ENCODE measurements at places on chromosomes 1 and 21. TPM values are rescaled to one million over a fixed set of nuclear protein-coding genes. Genes with fewer than 3 reads are reported as not detected.

Gene ANXA9
- not detected for total RNA-seq

Gene BNIPL
- not detected for total RNA-seq

Gene OR2L3
- not detected for total RNA-seq

Gene IL20
- not detected for total RNA-seq

Gene SMAP2
- total RNA-seq, result 23.6 TPM

Gene FUBP1
- total RNA-seq, result 72.6 TPM

Gene HRNR
- total RNA-seq, result under 0.01 TPM

Gene PROK1
- total RNA-seq, result 0.24 TPM

Gene CCDC185
- not detected for total RNA-seq

Gene TENT5C
- total RNA-seq, result 0.78 TPM

Gene NTMT2
- total RNA-seq, result not detected

Gene PGBD5
- total RNA-seq, result 0.10 TPM

Gene NT5C1A
- total RNA-seq, result not detected

Gene EVA1B
- 78.7 TPM for total RNA-seq

Gene BCL2L15
- total RNA-seq, result not detected

Gene TRIM45
- 3.3 TPM for total RNA-seq

Gene HSF2BP
- total RNA-seq, result 0.49 TPM

Gene C1orf87
- not detected for total RNA-seq

Gene KRTAP8-1
- not detected for total RNA-seq

Gene GBP4
- 0.60 TPM for total RNA-seq

Gene SPRR1B
- total RNA-seq, result not detected

Gene LAX1
- not detected for total RNA-seq

Gene OR2L5
- total RNA-seq, result not detected

Gene MAP10
- 7.3 TPM for total RNA-seq

Gene TSPAN1
- not detected for total RNA-seq

Gene CDKN2C
- total RNA-seq, result 108 TPM

Gene AMY2A
- not detected for total RNA-seq

Gene TTC4
- 32.0 TPM for total RNA-seq

Gene AMY1A
- not detected for total RNA-seq

Gene EEIG2
- 47.8 TPM for total RNA-seq

Gene NBPF10
- 0.84 TPM for total RNA-seq

Gene LIPI
- not detected for total RNA-seq

Gene SYNC
- 20.5 TPM for total RNA-seq

Gene LMX1A
- total RNA-seq, result not detected

Data from RPMI7951 (cell line).